MM.1S (cell line): ENCODE measurements at places on chromosomes 2 and 18.

DNA sequence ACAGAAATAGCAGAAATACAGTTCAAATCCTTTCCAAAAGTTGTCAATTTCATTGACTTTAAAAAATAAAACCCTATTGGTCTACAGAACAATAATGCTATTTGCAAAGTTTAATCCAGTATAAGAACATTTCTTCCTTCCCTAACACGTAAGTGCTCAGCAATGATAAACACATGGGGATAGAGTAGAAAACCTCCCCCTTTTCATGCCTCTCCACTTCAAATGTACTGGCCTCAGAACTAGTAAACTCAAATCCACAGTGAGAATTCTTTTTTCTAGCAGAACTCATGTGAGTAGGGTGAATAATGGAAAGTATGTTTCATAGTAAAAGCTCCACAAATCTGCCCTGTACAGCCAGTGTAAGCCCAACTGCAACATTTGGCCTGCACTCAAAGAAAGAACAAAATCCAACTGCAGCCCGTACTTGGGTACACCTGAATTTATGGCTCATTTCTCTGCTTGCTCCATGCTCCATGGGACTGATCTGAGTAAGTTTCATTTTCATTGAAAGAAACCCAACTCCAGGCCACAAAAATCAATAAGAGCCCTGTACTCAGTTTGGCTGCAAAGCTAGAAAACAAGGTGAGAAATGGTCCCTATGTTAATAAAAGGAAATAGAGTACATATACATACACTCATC is 115.0 kb upstream of the RMDN2 start:
- no peak for DNase-seq

DNA sequence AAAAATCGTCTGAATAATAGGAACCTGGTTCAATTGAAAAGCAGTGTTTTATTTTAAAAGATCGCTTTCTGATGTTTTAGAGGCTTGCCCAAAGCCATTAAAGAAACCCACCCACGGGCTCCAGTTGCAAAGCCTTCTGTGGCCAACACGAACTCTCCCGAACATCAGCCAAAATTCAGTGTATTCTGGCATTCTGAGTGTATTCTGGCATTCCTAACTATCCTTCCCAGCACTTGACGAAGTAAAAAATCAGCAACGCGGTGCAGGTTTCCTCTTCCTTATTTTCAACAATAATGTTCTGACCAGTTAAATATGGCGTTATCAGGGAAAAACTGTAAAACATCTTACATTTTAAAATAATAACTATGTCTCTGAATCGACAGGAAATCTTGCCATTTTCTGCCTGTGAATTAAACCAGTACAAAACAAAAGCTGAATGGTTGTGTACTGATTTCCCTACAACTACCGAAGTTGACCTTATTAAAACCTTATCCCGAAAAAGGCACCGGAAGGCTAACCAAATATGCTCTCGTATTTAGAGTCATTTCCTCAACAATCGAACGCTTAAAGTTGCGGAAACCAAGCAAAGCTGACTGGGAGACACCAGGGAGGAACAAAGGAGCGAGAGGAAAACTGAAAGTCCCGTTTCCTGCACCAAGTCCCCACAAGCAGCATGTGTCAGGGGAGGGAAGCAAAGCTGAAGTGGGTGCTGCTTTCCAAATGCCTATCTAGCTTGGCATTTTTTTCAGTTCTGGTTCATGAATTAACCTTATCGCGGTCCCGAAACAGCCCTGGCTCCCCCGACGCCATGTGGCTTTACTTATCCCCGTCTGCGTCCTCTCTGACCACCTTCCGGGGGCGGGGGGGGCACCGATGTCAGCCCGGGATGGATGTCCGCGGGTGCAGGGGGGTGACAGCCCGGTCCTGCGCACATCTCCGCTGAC is 44.3 kb downstream of the ZNF516 start:
- DNase-seq = no peak

DNA sequence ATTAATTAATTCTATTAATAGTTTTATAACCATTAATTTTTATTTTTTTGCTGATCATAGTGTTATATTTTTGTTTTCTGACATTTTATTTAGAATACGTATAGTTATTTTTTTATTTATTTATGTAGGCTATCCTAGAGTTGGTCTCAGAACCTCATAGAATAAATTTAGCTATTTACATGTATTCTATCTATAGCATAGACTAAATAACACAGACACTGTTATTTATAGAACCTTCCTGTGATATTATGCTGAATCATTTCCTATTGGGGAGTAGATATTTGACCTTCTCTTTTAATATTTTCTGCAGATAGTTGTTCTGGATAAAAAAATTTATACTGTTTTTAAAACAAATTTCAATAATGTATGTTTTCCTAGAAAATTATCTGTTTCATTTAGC is 20.2 kb downstream of the ARHGEF33 start:
- peak; percentile 21 for DNase-seq

- DNase-seq = no peak
Observed at GRCh38 chr18:45571195-45571594, 44.1 kb upstream of the SLC14A2 start.

GRCh38 chr2:141162314-141162713 is 968.5 kb downstream of the LRP1B start:
- no peak for DNase-seq

- DNase-seq = no peak
Observed at GRCh38 chr2:82875858-82876257, 1583.2 kb downstream of the SUCLG1 start.

DNA sequence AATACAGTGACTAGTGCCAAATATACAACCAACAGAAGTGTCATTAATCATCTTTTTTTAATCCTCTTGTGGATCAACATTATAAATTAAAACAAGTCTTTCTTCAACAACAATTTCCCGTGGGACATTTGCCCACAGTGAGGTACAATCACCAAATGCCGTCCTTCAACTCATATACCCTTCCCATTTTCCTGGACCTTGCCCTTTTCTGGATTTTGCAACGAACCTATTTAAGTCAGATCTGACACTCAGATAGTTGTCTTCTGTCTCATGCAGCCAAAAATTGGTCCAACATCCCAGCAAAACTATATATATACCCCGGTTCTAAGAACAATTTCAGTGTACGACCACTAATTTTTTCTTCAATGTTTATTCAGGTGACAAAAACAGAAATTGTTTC is 324.0 kb downstream of the DSEL start:
- DNase-seq = no peak

DNA sequence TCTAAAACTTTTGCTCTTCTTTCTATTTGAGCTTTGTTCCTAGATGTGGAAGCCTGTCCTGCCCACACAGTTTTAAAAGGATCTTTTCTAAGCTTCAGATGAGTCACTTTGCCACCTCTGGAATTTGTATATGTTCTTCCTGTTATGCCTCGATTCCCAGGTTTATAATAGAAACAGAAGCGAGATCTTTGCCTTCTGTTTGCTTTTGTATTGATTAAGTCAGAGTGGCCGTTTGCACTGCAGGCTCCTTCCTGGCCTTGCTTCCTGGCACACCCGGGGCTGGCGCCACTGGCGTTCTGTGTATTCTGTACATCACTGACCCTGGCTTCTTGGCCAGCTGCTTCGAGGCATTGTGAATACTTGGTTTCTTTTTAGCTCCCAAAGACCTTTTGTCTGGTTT is 91.8 kb downstream of the MTCL1 start:
- DNase-seq = no peak

GRCh38 chr18:75884728-75885127 is 457.2 kb upstream of the SMIM21 start:
- DNase-seq = peak; percentile 15

DNA sequence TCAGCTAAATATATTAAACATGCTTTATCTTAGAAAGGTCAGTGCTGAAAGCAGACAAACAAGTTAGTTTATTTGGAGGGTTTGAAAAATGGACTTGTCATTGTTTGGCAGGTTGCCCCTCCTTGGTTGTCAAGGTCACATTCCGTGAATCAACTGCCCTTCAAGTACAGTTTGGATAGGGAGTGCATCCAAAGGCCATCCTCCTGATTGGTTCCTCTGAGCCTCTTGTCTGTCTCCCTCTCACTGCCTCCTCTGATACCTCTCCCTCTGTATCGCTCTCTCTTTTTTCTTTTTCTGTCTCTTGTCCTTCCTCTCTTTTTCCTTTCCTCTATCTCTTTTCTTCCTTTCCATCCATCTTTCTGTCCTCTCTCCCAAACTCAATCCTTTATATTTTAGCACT is 5.4 kb downstream of the ITGAV start:
- no peak for DNase-seq

- DNase-seq = no peak
Observed at GRCh38 chr2:64284751-64285150, 140.5 kb upstream of the PELI1 start.

- DNase-seq = no peak
Observed at GRCh38 chr2:48812416-48812815, 56.9 kb upstream of the LHCGR start.

DNA sequence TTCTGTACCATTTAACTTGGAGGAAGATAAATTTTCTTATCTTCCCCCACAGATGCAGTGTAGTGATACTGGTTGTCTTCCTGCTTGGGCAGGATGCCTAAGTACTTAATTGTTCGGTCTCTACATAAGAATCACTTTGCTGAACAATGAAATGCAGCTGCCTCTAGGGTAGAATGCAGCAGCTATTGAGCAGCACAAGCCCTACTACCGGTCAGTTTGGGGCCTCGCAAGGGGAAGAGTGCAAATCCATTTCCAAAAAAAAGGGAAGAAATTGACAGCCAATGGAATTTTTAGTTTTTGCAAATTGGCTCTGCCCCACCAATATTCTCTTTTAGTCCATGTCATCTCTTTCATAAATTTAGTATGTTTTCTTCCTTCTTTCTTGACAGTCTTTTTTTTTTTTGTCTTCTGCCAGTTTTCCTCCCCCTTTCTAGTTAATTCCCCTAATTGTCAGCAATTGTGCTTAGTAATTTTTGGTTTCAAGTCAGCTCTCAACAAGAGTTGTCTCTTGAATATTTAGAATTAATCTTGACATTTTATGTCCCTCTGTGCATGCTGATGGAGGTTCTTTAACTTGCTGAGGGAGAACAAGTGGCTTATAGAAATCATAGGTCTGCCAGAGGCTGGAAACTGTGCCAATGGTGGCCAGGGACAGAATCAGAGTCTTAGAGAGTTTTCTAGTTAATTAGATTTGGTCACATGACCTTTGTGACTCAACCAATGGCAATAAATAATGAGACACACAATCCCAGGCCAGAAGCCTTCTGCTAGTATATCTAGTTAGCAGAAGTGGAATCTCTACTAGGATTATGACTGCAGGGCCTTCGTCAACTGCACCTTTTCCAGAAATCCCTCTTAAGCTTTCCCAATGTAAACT is 270.0 kb downstream of the CTNNA2 start:
- no peak for DNase-seq
